Urothelium cell line (cell line): ENCODE measurements at places on chromosomes 2 and 18.
A peak's percentile ranks its signal among the peaks of the same experiment; 100 is the strongest.

- DNase-seq: no peak
These were observed 75.8 kb upstream of the TEX51 start for GRCh38 chr2:126822921-126823320.

DNA sequence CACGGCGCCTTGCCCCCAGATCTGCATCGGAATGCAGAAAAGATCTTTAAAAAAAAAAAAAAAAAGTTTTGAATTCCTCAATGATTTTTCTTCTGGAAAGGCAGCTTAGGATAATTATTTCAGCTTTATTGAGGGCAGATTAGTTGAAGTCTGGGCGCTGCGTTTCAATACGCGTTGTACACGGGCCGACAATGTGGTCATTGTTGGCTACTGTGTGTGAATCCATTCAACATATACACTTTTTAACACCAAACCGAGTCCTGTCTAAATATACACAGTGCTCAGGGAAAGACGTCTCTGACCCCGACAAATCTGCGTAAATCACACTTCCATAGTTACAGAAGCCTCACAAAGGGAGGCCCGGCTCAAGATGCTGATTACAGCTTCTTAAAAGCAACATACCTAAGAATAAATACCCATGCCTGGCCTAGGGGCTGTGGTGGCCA, 1.4 kb upstream of the SIX3 start:
- no peak for DNase-seq

DNA sequence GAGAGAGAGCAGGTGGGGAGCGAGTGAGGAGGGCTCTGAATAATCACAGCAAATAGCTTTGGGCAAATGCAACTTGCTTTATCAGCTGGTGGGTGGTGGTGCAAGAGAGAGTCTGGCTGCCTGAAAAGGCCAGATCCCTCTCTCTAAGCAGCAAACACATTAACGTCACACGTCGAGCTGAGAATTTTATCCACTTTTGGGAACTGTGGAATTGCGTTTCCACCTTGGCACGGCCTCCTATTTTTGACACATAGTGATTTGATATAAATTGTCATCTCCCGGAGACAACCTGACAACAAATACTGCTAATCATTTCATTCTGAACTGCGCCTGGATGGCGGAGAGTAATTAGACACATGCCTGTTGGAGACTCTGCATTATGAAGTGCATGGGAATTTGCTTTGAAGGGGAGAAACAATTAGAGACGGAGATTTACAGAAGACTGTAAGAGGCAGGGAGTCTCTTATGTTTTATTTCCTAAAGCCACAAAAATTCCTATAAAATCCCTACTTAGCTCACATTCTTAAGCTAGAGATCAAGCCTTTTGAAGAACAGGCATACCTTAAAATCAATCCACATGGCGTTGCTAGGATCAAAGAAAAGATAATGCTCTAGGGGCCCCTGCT, 634.1 kb downstream of the TDRD15 start:
- DNase-seq: no peak

- no peak for DNase-seq
These were observed 114.8 kb upstream of the CDC42EP3 start for GRCh38 chr2:37786191-37786698.

DNA sequence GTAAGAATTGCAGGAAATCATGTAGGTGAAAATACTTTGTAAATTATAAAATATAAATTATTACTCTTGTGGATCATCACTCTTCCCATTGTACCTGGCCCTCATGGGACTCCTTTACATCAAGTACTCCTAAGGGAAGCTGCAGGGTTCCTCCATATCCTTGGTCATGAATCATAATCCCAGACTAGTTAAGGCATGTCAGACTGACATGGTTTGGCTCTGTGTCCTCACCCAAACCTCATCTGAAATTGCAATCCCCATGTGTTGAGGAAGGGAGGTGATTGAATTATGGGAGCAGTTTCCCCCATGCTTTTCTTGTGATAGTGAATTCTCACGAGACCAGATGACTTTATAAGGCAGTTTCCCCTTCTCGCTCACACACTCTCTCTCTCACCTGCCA, 77.1 kb downstream of the CMPK2 start:
- no peak for DNase-seq

DNA sequence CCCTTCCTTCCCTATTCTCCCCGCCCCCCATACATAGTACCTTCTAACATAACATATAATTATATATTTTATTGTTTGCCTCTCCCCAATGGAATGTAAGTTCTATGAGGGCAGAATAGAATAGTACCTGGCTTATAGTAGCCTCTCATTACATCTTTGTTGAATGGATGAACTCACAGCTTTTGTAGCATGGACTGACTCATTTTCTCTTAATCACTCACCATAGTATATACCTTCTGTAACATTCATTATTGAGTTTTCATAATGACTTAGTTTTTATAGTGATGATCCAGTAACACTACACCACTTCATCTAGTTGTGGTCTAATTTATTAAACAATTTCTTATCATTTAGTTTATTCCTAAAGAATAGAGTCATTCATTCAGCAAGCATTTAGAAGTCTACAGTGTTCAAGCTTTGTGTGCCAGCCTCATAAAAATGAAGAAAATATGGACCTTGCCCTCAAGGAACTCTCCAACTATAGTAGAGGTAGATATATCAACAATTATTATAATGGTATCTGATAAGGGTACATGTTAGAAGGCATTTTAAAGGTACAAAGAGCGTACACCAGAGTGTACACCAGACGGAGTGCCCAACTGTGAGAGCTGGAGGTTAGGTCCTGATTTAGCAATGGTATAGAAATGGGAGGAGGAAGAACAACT, 31.1 kb downstream of the NCOA1 start:
- no peak for DNase-seq

- DNase-seq: no peak
These were observed 151.9 kb upstream of the RND3 start for GRCh38 chr2:150639383-150639782.

DNA sequence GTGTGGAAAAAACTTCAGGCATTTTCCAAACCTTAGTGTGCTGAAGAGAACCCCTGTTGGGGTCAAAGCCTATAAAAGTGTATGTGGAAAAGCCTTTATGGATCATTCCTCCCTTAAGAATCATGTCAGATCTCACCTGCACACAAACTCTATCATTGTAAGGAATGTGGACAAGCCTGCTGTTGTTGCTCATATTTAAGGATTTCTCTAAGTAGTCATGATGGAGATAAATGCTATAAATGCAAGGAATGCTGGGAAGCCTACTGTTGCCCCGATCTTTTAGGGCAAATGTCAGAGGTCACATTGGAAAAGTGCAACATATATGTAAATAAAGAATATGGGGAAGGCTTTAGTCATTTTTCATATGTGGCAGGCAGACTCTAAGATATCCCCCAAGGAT, 129.5 kb downstream of the ICOS start:
- no peak for DNase-seq

DNA sequence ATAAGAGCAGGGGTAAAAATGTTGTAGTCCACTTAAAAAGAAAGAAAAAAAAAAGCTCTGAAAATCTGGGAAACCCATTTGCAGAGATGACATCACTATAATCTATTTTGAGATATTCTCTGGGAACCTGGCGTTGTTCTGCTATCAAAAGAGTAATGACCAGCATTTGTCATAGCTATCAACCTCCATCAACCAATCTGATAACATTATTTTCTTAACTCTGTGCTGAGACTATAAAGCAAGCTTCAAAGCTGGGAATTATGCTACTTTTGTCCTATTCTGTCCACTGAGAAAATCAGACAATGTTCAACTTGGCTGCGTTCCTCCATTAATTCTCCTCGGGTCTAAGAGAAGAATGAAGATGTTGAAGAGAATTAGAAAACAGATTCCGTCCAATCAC, 107.5 kb downstream of the STK39 start:
- no peak for DNase-seq

- DNase-seq: no peak
These were observed at the start of gene CIDEA for GRCh38 chr18:12254136-12254819. Gene CIDEA, plus strand, starts transcription at chr18:12254361. Its CDS starts 23 bp downstream, at chr18:12254384.

GRCh38 chr2:170161516-170162270, 16.3 kb upstream of the MYO3B start:
- peak; percentile 36 for DNase-seq

GRCh38 chr2:180655842-180656454, 324.5 kb upstream of the UBE2E3 start:
- no peak for DNase-seq

GRCh38 chr2:43948370-43948769, 47.4 kb downstream of the LRPPRC start:
- DNase-seq: no peak

DNA sequence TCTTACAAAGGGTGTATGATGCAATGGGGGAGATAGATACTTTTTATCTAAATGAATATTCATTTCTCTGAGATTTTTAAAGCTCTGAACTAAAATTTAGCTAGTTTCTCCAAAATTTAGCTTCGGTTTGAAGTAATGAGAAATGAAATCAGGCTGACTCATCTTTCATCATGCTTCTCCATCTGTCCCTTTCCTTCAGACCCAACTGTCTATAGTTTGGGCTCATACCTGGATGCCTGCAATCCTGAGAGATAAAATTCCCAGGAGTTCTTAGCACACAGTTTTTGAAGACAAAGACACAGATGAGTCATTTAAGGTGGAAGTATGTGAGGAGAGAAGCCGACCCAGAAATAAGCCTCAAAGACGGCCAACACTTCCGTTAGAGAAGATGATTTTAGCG, 336.4 kb upstream of the CDH20 start:
- no peak for DNase-seq

DNA sequence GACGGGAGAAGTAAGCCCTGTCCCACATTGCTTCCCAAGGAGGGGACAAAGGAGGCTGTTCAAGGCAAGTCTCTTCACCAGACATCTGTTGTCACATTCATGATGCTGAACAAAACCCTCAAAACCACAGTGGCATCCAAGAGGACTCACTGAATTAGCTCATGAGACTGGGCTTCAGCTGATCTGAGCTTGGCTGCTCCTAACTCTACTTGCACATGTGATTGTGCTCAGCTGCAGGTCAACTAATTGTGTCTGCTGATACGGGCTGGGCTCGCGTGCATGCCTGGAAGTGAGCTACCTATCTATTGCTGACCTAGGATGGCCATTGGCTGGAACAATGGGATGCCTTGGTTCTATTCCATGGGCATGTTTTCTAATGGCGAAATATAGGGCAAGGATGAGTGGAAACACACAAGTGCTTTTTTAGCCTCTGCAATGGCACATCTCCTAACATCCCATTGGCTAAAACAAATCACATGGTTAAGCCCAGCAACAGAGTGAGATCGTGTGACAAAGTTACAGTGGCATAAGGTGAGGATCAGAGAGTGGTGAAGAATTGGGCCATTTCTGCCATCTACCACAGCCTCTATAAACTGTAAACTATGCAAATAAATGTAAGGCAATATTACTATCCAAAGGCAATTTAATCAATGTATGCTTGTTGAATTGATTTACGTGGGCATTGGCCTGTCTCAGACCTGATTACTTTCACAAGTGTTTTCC, 52.9 kb upstream of the CAPN13 start:
- no peak for DNase-seq
